ENCODE measurements at places on chromosomes 1 and 21. TPM values are rescaled to one million over a fixed set of nuclear protein-coding genes. Genes with fewer than 3 reads are reported as not detected.

The C8A gene
- not detected for total RNA-seq

The KMO gene
- total RNA-seq = not detected

The FAM3B gene
- total RNA-seq = not detected

The ARHGEF10L gene
- total RNA-seq = not detected

The CNIH4 gene
- 40.6 TPM for total RNA-seq

The TMED5 gene
- total RNA-seq = 42.0 TPM

The TNFRSF18 gene
- 9.3 TPM for total RNA-seq

The PCP4L1 gene
- 0.71 TPM for total RNA-seq

The C1orf210 gene
- total RNA-seq = not detected

The AK4 gene
- 64.8 TPM for total RNA-seq

The USH2A gene
- not detected for total RNA-seq

All from activated naive CD4-positive, alpha-beta T cell treated with anti-CD3 and anti-CD28 coated beads, Interleukin-2, amount 10 ng/mL, durations not matched to agents 5 hours and 36 hours (primary cell).